ENCODE measurements at places on chromosomes 2 and 18. TPM values are rescaled to one million over a fixed set of nuclear protein-coding genes. Genes with fewer than 3 reads are reported as not detected.

CNTNAP5 gene
- not detected for total RNA-seq

FAM228B gene
- 3.2 TPM for total RNA-seq

DNA sequence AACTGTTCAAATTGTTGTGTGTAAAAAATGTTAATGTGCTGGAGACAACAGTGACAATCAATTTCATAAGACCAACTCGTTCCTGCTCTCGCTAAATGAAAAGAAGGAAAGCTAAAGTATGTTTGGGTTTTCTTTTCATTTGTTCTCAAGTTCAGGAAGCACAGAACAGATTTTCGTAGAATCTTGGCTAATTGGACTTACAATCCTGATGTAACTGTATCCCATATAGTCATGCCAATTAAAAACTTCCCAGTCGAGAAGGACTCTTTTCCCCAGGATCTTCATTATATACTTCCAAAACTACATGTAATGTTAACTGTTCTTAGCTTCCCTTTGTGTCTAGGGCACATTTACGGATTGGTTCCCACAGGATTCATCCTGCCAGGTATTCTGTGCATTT, 135.4 kb upstream of the ITGB6 start:
- DNase-seq, result no peak

GRCh38 chr2:126646026-126646425, 9.9 kb upstream of the GYPC start:
- no peak for DNase-seq

GRCh38 chr2:59182249-59182648, 941.1 kb upstream of the FANCL start:
- peak; percentile 10 for DNase-seq

DNA sequence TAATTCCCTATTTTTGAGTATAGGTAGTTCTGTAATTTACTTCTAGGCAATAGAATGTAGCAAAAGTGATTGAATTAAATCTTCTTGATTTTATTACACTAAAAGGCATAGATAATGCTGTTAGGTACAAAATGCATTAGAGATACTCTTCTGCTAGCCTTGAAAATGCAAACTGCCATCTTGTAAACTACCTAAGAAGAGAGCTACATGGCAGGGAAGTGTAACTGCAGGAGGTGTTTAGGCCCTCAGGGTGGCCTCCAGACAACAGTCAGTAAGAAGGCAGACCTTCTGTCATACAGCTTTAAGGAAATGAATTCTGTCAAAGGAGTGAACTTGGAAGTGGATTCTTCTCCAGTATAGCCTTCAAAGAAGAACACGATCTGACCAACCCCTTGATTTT, 1396.8 kb upstream of the SLC39A10 start:
- no peak for DNase-seq

DNA sequence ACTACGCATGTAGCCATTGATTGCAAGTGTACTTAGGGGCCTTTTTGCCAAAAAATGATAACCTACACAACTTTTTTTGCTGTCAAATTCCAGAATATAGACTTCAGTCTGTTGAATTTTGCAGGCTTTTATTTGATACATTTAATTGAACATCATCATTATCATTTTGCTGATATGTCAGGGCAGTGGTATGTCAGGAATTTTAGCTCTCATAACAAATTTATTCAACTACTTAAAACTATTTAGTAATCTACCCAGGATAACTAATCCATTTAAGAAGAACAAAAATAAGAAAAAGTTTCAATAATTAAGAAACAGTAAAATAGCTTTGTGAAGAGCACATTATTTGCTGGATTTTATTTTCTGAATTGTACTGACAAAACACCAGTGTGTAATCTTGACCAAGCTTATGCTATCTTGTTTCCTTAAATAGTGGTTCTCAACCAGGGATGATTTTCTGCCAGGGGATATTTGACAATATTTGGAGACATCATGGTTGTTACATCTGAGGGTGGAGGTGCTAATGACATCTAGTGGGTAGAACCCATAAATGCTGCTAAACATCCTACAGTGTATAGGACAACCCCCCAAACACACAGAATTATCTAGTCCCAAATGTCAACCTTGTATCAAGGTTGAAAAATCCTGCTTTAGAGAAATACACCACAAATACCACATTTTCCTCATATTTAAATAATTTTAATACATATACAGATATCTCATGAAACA, 12.1 kb upstream of the TTN start:
- DNase-seq, result no peak

RGPD4 gene
- total RNA-seq, result not detected

GRCh38 chr2:20106746-20107145, 55.3 kb upstream of the LAPTM4A start:
- DNase-seq, result no peak

GRCh38 chr2:219249203-219249980, 3.7 kb upstream of the TUBA4B start:
- peak; percentile 98 for DNase-seq

DNA sequence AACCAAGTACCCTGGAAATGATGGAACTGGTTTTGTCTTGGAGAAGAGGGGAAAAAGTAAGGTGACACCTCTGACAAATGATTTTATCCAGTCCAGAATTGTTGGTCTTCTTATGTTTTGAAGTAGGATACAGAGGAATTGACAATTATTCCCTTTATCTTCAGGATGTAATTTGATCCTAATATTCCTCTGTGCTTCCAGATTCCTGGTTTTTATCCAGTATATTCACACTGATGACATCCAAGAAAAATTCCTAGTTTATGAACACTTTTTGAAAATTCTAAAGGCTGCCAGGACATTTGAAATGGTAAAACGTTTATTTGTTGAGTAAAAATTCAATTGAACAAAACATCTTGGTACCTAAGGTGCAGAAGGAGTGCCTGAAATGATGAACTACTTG, 22.2 kb upstream of the ETAA1 start:
- DNase-seq, result no peak

MEIS1 gene
- 27.7 TPM for total RNA-seq

DNA sequence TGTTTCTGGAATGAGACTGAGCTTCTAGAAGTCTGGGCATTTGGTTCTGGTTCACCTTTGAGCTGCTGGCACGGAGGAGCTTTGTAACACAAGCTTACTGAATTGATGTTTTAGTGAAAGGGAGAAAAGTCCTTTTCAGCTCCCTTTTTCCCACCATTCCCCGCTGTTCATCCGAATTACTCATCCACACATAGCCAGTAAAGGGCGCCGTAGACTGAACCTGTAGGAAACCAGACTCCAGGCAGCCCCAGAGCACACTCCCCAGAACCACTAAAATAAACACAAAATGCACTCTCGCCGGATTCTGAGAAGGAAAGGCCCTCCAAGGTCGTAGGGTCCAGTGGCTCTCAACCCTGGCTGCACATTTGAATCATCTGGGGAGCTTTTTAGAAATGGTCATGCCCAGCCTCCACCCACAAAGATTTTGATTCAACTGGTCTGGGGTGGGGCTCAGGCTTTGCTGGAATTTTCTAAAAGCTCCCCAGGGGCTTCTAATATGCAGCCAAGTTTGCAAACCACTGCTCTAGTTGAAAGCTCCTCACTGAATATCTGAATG, 29.6 kb downstream of the TCF7L1 start:
- DNase-seq, result no peak

CHRND gene
- not detected for total RNA-seq

- DNase-seq, result peak; percentile 4
These were observed 109.0 kb upstream of the ALK start for GRCh38 chr2:30030361-30030760.

CIDEA gene
- total RNA-seq, result not detected

All from bronchial epithelial cell (primary cell).